CD4-positive, alpha-beta T cell treated with Interferon gamma for 1 hour (primary cell): ENCODE measurements at places on chromosomes 12 and 14.

- DNase-seq, result no peak
Observed at GRCh38 chr12:114895081-114895480, 211.1 kb upstream of the TBX3 start.

DNA sequence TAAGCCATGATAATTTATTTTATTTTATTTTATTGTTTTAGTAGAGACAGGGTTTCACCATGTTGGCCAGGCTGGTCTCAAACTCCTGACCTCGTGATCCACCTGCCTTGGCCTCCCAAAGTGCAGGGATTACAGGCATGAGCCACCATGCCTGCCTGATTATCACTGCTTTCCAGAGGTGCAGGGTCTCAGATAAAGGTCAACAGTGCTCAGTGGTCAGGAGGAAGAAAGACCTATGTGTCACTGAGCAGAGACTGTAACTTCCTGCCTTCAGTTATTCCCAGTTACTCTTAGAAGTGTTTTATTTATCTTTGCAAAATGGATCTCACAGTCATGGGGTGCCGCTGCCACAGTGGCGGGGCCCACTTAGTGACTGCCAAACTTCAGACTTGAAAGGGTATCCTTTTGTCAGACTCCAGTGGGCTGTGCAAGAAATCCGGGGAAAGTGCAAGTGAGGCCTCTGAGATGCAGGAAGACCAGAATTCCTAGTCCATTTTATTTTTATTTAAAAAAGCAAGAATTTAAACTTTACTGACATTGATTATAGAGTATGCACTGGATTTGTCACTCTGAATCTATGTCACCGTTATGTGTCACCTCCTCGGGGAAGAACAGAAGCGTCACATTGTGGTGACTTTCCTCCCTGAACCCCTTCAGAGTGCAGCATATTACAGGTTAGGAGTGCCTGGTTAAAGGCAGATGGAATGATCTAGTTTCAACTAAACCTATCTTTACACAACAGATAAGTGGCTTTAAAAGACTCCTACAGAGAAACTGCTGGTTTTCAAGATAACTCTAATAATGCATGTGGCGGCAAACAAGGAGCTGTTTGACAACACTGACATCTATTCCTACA lies 59.1 kb upstream of the BICD1 start:
- DNase-seq, result no peak

- no peak for DNase-seq
Observed at GRCh38 chr14:31777312-31777711, 216.1 kb downstream of the NUBPL start.

DNA sequence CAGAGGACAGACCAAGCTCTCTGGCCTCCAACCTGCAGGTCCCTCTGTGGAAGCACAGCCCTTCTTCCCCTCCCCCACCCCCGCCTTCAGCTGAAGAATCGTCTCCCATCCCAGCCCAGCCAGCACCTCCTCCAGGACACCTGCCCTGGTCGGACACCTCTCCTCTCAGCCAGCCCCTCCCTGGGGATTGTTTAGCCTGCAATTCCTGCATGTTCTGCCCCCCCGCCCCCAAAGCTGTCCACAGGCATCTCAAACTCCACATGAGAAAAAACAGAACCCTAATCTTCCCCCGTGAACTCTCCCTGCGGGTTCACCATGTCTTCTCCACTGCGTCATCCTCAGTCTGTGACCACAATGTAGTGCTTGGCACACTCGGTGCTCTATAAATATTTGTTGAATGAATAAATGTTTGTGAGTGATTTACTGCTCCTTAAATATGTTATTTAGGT lies 24.1 kb downstream of the PRIMA1 start:
- DNase-seq, result no peak

DNA sequence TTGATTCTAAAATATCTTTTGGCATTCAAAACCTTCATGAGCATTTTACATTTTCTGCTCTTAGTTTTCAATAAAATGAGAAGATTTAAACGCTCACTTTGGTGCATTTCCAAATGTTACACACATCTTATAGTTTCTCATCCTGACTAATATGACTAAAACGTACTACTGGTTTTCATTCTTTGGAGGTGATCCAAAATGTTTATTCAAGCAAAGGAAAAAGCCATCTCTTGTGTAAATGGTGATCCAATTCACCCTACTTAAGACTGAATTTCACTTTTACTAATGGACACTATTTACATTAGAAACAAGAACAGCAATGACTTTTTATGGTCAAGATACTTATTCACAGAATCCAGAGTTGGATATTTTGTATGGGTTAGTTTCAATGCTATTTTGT lies 86.6 kb downstream of the KITLG start:
- DNase-seq, result no peak

GRCh38 chr12:105417732-105418131 lies 87.2 kb downstream of the C12orf75 start:
- no peak for DNase-seq

- DNase-seq, result no peak
Observed at GRCh38 chr14:104084251-104085002, 1.1 kb upstream of the ASPG start.

- no peak for DNase-seq
Observed at GRCh38 chr12:106994579-106995220, 7.8 kb upstream of the MTERF2 start.

- DNase-seq, result peak; percentile 78
Observed at GRCh38 chr12:4273652-4274395, at the start of gene CCND2. Gene CCND2 (plus strand): TSS chr12:4273762. CDS start chr12:4274041, 279 bp downstream.

DNA sequence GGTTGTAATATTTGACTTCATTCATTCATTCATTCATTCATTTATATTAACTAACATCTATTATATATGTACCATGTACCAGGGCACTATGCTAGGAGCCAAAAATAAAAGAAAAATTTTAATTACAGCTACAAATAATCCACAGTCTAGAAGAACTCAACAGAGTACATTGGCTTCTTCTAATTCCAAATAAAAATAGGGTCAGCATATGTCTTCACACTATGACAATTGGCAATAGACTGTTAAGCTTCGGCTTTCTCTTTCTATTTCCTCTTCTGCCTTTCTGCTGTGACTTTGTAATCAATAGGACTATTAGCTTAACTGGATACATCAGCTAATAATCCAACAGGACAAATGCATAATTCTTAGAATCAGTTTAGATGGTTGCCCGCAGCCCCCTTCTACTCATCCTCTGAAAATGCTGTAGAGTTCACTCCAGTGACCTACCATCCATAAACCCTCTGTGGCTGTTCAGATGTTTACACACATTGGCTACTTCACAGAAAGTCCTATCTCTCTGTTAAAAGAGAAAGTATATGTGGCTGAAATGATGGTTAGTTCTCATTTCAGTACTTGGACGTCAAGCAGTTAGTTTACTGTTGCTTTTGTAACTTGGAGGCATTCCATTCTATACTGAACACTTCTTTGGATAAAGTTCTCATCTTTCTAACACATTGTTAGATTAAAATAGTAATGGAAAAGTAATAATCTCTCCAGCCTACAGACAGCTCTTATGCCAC lies 445.5 kb upstream of the GARIN6 start:
- no peak for DNase-seq

DNA sequence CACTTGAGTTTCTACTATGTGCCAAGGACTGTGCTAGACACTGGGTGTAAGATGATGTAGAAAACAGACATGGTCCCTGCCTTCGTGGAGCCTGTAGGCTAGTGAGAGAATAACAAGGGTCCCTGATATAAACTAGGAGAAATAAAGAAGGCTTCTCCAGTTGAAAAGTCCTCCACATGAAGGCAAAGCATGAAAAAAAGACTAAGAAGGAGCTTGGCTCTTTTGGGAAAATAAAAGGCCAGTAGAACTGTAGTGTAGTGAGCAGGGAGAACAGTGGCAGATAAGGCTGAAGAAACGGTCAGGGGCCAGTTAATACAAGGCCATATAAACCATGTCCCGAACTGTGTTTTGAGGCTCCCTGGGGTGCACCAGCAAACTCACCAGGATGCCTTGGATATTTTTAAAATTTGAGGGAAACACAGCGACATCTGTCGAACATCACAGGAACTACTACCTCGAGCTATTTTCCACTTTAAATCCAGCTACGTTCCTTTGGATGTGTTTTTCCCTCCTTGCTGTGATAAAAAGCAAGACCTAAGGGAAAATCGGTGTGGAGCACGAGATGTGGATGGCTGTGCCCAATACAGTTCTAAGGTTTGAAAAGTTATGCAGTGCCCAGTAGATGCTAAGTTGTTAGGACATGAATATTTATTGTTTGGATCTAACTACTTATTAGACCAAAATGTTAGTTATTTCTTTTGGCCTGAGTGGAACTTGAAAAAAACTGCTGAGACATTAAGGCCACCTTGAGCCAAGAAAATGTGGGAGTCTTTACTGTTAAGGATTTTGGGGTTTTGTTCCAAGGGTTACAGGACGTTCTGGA lies 8.5 kb upstream of the CFL2 start:
- no peak for DNase-seq

GRCh38 chr14:35189422-35189821 lies 67.1 kb downstream of the PRORP start:
- DNase-seq, result no peak

- DNase-seq, result no peak
Observed at GRCh38 chr14:77327111-77327510, 6.3 kb downstream of the GSTZ1 start.

DNA sequence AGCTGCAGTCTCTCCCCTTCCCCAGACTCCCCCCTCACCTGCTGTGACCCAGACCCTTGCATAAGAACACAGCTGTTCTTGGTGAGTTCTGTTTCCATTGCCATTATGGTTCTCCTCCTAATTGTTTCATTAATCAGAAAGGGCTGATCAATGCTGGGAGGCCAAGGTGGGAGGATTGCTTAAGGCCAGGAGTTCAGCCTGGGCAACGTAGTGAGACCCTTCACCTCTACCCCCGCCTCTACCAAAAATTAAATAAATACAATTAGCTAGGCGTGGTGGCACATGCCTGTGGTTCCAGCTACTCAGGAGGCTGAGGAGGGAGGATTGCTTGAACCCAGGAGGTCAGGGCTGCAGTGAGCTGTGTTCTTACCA lies 17.2 kb upstream of the FAIM2 start:
- no peak for DNase-seq

DNA sequence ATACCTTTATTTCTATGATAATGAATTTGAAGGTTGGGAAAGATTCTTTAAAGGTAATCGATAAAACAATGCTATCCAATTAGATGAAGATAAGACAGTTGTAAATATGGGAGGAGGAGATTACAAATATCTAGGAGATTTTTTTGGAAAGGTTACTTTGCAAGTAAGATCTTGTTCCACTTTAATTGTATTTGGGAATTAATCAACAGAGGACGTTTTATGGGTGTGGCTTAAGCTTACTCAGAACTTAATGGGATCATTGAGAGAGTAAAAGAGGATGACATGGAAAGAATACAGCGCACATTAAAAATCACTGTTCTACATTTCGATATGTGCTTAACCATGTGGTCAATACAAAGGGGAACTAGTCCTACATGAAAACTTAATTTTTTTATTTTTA lies 3.5 kb upstream of the LRIG3 start:
- DNase-seq, result no peak

GRCh38 chr12:15688838-15689625 lies 100.2 kb downstream of the EPS8 start:
- DNase-seq, result no peak

GRCh38 chr12:132673288-132674179 lies 13.6 kb downstream of the POLE start:
- no peak for DNase-seq

GRCh38 chr14:106378191-106378590 lies 851.8 kb downstream of the TMEM121 start:
- peak; percentile 16 for DNase-seq

DNA sequence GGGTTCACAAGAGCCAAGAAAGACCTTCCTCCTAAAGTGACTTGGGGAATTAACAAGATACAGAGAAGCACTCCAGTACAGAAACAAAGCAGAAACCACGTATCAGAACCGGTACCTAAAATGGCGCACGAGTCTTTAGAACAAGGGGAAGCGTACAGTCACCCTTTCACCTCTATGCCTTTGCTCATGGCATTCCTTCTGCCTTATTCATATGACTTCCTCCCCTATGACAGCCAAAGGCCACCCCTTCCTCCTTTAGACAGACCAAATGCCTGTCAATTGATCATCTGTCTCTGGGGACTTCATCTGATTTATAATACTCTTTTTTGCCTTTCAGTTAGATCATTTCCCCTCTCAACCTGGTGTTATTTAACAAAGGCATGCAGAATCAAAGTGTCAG lies 89.5 kb upstream of the OSBPL8 start:
- DNase-seq, result no peak

DNA sequence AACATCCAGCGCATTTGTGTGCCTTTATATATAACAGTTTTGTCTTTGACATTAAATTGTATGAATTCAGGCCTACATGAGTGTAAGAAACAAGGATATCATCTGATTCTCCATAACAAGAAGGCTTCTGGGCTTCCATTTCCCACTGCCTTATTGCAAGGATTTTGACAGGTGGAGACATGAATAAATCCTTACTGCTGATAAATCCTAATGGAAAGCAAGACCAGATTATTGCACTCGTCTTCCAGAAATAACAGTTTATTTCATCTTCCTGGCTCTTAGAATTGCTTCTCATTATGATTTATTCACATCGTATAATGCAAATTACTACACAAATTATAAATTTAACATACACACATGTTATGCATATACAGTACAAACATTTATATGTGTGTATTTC lies 348.1 kb downstream of the MDGA2 start:
- no peak for DNase-seq

DNA sequence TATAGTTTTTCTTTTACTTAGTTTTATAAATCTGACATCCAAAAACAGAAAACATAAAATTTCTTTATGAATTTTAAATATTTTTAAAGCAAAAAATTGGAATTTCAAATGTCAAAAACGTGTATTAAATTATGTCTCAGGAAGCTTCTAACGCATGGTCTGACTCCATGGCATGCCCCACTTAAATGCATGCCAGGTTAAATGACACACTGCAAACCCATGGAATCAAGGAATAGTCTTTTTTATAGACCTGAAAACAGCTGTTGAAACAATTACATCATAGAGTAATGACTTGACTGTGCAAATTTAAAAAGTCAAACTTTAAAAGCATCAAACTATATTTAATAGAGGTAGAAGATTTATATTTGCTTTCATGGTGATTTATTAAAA lies 96.1 kb upstream of the DACT1 start:
- DNase-seq, result no peak

DNA sequence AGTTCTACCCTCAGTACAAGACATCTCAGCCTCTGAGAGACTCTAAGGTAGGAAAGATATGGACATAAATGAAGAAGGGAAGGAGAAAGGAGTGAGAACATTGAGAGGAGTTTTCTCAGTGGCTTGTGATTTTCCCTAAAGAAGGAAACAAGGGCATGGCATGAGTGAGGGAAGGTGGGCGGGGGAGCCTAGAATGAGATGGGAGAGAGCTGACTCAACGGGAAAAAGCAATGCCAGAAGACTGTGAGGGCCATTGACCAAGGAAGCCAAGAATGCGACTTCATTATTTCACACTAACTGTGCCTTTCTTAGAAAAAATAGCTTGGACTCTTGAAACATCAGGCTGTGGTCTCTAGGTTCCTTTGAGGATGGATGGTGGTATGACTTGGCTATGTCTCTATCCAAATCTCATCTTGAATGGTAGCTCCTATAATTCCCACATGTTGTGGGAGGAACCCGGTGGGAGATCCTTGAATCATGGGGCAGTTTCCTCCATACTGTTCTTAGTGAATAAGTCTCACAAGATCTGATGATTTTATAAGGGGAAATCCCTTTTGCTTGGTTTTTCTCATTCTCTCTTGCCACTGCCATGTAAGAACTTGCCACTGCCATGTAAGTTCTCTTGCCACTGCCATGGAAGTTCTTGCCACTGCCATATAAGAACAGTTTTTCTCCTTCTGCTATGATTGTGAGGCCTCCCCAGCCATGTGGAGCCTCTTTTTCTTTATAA lies 279.6 kb downstream of the NUAK1 start:
- no peak for DNase-seq
